ENCODE measurements at places on chromosomes 5 and 9. TPM values are rescaled to one million over a fixed set of nuclear protein-coding genes. Genes with fewer than 3 reads are reported as not detected.

CAPSL gene
- not detected for total RNA-seq

IFNB1 gene
- not detected for total RNA-seq

SLC9A3 gene
- total RNA-seq: 3.1 TPM

EFNA5 gene
- 7.5 TPM for total RNA-seq

CNTNAP3B gene
- 1.9 TPM for total RNA-seq

SLC34A3 gene
- not detected for total RNA-seq

SV2C gene
- 0.12 TPM for total RNA-seq

MCTP1 gene
- 13.6 TPM for total RNA-seq

PTGR1 gene
- total RNA-seq: 21.9 TPM

RORB gene
- 4.5 TPM for total RNA-seq

PTGS1 gene
- 1.3 TPM for total RNA-seq

NUTM2G gene
- 1.6 TPM for total RNA-seq

- peak; percentile 72 for DNase-seq
Measured at GRCh38 chr9:132125361-132125760, 36.5 kb upstream of the NTNG2 start.

GRCh38 chr5:120640778-120641177 is 176.7 kb downstream of the PRR16 start:
- DNase-seq: no peak

GRCh38 chr5:36079200-36079781 is 12.6 kb upstream of the UGT3A2 start:
- peak; percentile 92 for DNase-seq

DNA sequence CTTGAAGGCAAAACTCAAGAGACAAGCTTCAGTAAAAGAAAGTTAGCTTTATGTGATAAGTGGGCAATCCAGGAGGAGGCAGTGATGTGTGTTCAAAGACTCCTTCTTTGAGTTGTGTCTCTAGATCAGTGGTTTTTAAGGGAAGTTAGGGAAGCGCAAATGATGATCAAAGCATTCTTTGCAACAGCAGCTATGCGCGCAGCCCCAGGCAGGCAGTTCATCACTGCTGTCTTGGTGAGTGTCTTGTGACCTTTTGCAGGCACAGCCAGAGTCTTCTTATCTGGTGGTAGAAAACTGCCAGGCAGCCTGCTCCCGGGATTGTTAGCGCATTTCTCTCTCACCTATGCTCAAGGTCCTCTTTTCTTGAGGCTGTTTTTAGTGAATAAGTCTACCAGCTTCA is 40.3 kb upstream of the CLK4 start:
- DNase-seq: peak; percentile 33

DNA sequence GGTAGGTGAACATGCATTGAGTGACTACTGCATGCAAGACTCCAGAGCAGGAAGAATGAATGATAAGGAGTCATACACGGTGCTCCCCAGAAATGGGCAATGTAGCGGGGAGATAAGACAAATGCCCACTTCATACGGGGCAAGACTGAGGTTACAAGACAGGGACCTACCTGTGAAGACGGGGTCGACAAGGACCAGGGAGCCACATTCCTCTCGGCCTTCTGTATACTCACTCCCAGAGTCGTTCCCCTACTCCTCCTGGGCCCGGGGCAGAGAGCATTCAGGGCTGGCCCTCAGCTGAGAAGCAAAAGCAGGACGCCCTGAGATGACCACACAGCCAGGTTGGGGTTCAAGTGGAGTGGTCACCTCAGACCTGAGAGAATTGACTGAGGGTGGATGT is 26.7 kb downstream of the PITX1 start:
- DNase-seq: no peak

- DNase-seq: no peak
Measured at GRCh38 chr5:116766470-116766947, 191.9 kb upstream of the SEMA6A start.

- no peak for DNase-seq
Measured at GRCh38 chr5:37808945-37809344, 30.9 kb downstream of the GDNF start.

GRCh38 chr9:70257991-70258691 is 637 bp upstream of the SMC5 start:
- DNase-seq: peak; percentile 70

DNA sequence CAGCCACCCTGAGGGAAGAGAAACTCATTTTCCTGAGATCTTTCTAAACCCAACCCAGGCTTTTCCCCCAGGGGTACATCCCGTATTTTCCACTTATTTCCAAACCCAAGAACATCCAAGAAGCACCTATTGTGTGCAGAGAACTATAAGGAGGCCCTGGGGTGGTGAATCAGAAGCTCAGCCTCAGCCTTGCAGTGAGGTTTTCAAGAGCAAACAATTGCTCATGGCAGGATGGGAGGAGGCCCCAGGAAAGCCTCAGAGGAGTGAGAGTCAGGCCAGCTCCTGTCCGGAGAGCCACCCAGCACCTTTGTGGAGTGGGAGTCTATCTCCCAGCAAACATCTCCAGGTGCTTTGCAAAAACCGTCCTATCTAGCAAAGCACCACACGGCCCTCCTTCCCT is 19.2 kb downstream of the NIPAL4 start:
- no peak for DNase-seq

DNA sequence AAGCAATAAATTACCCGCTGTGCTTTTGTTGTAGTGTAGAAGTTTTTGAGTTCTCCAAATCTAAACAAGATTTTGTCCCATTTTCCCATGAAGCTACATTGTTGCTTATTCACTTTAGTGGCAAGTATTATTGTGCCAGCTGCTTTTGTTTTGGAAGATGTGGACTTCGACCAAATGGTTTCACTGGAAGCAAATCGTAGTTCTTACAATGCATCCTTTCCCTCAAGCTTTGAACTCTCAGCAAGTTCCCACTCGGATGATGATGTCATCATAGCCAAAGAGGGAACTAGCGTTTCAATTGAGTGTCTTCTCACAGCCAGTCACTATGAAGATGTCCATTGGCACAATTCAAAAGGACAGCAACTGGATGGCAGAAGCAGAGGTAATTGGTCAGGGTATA is 10.9 kb downstream of the MFAP3 start:
- no peak for DNase-seq

DNA sequence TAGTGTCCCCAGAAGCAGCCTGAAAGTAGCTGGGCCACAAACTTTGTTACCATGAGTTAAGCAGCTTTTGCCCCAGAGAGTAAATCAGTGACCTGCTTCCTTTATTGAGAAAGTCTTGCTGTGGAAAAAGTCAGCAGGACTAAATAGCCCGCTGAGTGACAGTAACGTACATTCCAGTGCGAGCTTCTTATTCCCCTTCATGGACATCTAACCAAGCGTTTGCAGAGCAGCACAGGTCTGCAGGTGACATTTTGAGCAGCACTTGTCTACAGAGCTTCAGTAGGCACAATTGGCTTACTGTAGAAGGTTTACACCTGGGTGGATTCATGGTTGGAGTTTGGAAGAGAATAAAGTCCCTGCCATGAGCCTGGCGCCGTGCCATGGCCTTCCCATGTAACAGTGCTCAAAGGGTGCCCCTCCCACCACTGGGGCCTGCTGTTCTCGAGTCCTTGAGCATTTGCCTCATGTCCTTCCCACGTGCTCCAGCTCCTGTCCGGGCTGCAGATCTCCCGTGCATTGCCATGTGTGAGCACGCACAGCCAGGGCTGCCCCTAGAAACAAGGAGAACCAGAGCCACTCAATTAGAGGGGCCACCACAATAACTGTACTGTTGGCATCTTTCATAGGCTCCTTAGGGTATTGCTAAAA is 41.3 kb upstream of the GRHPR start:
- DNase-seq: no peak

- no peak for DNase-seq
Measured at GRCh38 chr5:180598797-180599589, 7.7 kb upstream of the SCGB3A1 start.

DNA sequence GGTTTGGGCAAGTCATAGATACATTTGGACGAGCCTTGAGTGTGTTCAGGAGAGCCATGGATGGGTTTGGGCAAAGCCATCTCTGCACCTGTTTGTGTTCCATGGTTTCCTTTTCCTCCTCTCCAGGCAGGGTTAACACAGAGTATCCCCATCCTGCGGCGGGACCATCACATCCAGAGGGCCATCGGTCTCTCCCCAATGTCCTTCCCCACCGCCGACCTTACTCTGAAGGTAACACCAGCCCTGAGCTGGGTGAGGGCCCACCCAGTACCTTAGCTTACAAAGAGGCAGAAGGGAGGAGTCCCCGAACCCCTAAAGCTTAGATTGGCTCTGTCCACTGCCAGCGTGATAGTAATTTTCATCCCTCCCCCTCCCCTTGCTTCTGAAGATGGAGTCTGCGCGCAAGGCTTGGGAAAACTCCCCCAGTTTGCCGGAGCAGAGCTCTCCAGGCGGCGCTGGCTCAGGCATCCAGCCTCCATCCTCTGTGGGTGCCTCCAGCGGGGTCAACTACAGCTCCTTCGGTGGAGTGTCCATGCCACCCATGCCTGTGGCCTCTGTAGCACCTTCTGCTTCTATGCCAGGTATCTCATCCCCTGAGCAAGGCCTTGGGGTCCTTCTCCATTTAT is 18.0 kb upstream of the POMT1 start:
- no peak for DNase-seq

- DNase-seq: no peak
Measured at GRCh38 chr5:69030358-69031062, 63.3 kb upstream of the SLC30A5 start.

DNA sequence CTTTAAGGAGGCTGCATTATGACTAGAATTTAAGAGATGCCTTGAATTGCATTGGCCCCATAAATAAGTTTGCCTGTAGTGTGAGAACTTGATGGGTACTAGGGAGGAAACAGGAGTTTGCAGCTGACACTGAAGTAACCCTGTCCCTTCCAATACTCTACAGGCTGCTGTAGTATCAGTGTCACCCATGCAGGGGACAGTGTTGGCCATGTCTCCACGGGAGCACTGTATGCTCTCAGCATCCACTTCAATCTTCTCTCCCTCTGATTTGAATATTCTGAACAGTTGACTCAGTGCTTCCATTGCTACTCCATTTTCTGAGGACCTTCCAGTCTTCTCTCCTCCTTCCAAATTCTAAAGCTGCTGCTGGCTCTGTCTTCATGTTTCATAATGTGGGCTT is 11.4 kb upstream of the IFNA14 start:
- DNase-seq: peak; percentile 8

- DNase-seq: no peak
Measured at GRCh38 chr5:129097498-129098296, 3.1 kb downstream of the ISOC1 start.

GRCh38 chr5:157172403-157172802 is 6.3 kb upstream of the GARIN3 start:
- DNase-seq: no peak

DNA sequence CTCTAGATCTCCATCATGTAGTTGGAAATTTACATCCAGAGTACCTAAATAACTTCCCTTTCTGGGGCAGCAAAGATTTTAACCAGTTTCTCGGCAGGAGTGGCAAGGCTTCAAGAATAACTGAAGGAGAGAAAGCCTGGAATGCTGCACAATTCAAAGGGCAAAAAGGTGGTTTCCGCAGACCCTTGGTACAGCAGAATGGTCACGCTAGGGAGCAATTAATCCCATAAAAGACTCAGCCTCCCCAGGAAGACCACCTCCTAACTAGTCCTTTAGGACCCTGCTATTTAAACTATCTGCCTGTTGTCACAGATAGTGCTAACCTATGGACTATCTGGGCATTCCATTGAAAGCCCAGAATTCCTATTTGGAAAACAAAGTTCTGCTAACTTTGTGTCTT is 3.6 kb downstream of the HTR1A start:
- peak; percentile 31 for DNase-seq

- DNase-seq: no peak
Measured at GRCh38 chr5:61069150-61069549, 93.1 kb downstream of the SMIM15 start.

- DNase-seq: no peak
Measured at GRCh38 chr9:86641970-86642369, 287.8 kb upstream of the TUT7 start.

DNA sequence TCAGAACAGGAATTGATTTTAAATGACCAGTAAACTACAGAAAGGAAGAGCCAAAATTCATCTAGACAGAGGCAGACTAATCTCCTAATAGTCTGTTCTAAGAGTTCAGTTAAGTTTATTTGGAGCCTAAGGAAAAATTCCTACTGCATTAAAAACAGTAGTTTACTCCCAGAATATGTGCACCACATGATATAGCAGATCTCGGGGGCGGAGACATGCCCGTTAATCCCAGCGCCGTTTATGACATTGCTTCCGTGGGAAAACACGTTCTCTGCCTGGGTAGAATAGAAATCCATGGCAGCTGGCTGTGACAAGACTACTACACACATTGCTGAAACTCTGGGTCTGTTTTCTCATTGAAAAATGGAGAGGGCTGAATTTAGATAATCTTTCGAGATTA is 11.4 kb downstream of the HABP4 start:
- DNase-seq: no peak

- DNase-seq: no peak
Measured at GRCh38 chr5:1447671-1448361, 2.6 kb upstream of the SLC6A3 start.

GRCh38 chr5:149127394-149127955 is 13.8 kb upstream of the ABLIM3 start:
- DNase-seq: no peak

DNA sequence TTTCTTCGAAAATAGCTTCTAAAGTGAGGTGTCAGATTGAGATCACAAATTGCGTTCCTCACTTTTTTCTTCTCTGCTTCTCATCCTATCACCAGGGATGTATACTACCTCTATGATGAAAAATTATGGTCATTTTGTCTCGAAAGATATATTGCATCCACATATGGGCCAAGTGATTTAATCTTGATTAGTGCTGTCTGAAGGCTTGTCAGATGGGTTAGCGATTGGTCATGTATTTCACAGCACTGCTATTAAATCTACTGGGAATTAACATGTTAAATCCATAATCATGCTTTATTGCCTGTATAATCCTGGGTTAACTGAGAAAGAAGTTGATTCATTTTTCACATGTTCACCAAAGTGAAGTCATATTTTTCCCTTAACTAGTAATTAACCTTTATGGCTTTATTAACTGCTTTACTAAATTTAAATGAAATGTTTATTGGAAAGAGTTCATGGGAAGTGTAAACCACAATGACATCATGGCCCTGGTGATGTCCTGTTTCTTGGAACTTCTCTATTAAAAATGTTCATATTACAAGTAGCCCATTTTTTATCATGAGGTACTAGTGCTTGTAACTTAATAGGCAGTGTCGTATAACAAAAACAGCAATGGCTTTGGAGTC is 193.3 kb downstream of the SMC2 start:
- no peak for DNase-seq

GRCh38 chr5:169641253-169641652 is 4.2 kb downstream of the DOCK2 start:
- DNase-seq: peak; percentile 12

- no peak for DNase-seq
Measured at GRCh38 chr9:33129886-33130881, 37.0 kb downstream of the B4GALT1 start.

GRCh38 chr9:76296561-76297310 is 97.5 kb downstream of the RFK start:
- DNase-seq: no peak

- DNase-seq: no peak
Measured at GRCh38 chr5:157444224-157444623, 15.8 kb upstream of the NIPAL4 start.

Measured in GM23338 (cell line).